A549 treated with dexamethasone at 1 μM for 4 hours (cell line): ENCODE measurements at places on chromosomes 1 and 21. TPM values are rescaled to one million over a fixed set of nuclear protein-coding genes. Genes with fewer than 3 reads are reported as not detected.

Gene PKP1
- total RNA-seq: 0.01 to 0.08 TPM (median 0.05 TPM) in 5 replicates

Gene LENEP
- not detected in 5 replicates for total RNA-seq

Gene BRINP3
- total RNA-seq: not detected in 5 replicates

Gene GRHL3
- 0.89 to 1.2 TPM (median 1.0 TPM) in 5 replicates for total RNA-seq

Gene SNRPE
- 195 to 242 TPM (median 198 TPM) in 5 replicates for total RNA-seq

Gene JAM2
- total RNA-seq: 0.03 to 0.08 TPM (median 0.06 TPM) in 3 of 5 replicates, not detected in the others
